ENCODE measurements at places on chromosomes 4 and X.

GRCh38 chrX:16771483-16772398, 14.5 kb upstream of the TXLNG start:
- DNase-seq: no peak

DNA sequence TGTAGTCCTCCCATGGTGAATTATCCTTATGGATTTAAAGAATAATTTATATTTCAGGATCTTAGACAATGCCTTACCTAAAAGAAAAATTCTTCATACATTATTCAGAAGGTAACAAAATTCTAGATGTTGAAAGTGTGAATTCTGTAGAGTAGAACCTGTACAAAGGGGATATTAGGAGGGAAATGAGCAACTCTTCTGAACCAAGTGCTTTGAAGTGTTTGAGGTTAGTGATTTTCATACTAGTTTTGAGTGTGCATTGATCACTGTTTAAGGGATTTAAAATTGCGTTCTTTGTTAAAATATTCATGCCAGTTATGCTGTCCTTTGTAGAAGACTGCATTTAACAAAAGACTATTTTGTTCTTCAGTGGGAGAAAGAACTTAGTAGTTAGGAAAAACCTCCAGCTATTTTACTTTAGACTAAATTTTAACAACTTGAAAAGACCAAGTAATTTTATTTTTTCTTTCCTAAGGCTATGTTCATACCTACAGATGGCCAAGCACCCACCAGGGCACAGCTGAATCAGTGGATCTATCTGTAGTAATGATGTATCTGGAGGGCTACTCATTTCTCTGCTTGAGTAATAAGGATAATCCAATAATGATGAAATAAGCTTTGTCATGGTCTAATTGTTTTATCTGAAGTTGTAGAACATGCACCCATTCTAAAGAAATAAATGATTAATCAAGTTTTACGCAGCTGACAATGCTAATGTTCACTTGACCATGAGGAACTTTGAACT, 134.3 kb upstream of the RPS6KA6 start:
- DNase-seq: no peak

GRCh38 chrX:56066016-56066415, 166.1 kb upstream of the KLF8 start:
- DNase-seq: no peak

DNA sequence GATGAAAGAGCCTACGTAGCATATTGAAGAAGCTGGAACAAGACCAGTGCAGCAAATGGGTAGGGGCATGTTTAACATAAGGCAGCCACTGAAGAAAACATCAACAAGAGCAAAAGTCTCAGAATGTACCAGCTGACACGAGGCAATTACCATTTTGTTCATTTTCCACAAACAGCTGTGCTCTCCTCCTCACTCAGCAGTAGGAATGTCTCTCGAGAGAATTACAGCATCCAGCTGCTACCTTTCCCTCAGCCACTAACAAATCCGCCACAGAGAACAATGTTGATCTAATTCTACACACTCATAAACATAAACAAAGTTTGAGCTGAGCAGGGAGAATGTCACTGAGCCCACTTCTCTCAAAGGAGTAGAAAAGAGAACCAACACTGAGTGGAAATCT, 68.0 kb downstream of the OPHN1 start:
- no peak for DNase-seq

- DNase-seq: no peak
These were observed 16.7 kb downstream of the PAGE4 start for GRCh38 chrX:49845701-49846403.

- no peak for DNase-seq
These were observed 80.2 kb downstream of the DIAPH2 start for GRCh38 chrX:96764864-96765263.

- no peak for DNase-seq
These were observed 370.2 kb upstream of the GRIA3 start for GRCh38 chrX:122813876-122814275.

DNA sequence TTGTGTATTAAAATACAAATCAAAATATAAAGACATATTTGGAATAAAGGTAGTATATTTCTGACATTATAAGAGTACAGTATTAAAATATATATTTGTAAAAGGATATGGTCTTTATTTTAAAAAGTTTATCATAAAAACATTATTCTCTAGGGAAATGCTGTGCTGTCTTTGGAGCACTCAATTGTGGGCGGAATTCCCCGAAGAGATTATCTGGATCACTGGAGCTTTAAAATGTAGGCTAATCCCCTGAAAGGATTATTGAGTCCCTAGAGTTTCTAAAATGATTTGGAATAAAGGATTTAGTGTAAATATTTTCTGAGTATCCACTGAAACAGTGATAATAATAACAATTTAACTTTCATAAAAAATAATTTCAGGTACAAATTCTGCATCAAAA, 1239.4 kb downstream of the TECRL start:
- DNase-seq: no peak

DNA sequence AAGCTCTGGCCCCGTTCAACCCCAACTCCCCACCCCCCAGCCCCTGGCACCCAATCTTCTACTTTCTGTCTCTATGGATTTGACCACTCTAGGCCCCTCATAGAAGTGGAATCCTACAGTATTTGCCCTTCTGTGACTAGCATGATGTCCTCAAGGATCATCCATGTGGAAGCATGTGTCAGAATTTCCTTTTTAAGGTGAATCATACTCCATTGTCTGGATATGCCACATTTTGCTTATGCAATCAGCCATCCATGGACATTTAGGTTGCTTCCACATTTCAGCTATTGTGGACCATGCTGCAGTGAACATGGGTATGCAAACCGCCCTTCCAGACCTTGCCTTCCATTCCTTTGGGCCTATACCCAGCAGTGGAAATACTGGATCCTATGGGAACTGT, 15.5 kb downstream of the CCNQ start:
- no peak for DNase-seq

DNA sequence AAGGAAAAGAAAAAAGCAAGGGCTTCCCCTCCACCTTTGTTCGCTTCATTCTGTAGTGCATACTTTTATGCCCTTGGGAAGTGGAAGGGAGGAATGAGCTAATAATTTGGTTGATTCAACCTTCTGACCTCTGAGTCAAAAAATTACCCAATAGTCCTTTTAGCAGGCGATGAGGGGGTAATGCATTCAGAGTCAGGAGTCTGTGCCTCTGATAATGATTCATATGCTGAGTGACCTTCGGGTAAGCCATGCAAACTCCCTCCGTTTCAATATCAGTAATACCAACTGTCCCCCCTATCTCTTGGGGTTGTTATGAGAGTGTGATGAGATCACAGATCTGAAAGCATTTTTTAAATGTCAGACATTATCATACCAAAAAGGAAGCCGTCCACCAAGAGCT, 41.6 kb upstream of the ACSL4 start:
- no peak for DNase-seq

- DNase-seq: no peak
These were observed 362.2 kb upstream of the SPANXN4 start for GRCh38 chrX:142663330-142664095.

DNA sequence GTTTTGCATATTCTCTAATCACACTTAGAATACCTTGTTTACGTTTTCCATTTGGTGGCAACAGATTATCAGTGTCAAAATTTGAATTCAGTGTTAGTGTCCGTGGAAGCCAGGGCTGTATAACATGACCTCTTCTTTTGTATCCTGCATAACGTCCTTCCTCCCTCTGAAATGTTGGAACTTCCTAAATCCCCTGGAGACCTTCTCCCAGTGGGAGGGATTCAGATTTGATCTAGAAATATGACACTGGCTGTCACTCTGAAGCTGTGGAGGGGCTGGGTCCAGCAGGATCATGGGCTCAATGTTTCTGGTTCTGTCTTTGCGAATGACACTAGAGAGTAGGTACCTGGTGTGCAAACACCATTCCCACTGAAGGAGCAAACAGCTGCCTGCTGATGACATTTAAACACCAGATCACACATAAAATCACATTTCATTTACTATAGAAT, 850 bp upstream of the CXCL3 start:
- DNase-seq: no peak

DNA sequence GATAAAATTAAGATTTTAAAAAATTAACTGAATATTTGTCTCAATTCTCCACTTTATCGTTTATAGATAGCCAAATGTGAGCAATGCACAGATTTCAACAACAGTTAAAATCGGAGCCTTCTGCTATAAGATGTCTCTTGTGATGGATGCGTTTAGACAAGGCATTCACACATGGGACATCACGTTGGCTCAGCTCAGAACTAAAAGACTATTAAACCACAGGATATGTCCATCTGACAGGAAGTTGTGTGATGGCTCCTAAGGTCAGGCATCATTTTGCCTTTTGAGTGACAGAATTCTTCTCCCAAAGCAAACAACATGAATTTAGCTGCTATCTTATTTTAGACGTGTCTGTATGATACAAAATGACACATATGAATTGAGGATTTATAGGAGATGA, 17.3 kb upstream of the VCX3B start:
- no peak for DNase-seq

GRCh38 chr4:19689511-19689910, 562.2 kb upstream of the SLIT2 start:
- DNase-seq: no peak

DNA sequence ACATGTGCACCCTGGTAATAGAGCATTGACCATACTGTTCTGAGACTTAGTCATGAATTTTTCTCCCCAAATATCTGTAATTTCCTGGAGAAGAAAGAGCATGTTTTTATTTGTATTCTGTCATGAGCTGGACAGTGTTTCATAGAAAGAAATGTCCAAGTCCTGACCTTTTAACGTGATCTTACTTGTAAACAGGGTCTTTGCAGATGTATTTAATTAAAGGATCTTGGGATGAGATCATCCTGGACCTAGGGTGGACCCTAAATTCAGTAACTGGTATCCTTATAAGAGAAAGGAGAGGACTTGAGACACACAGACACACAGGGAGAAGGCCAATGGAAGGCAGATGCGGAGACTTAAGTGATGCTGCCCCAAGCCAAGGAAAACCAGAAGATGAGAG, 3.6 kb downstream of the ADGRA3 start:
- DNase-seq: no peak

GRCh38 chr4:80073473-80074008, 512 bp upstream of the ANTXR2 start:
- DNase-seq: no peak

DNA sequence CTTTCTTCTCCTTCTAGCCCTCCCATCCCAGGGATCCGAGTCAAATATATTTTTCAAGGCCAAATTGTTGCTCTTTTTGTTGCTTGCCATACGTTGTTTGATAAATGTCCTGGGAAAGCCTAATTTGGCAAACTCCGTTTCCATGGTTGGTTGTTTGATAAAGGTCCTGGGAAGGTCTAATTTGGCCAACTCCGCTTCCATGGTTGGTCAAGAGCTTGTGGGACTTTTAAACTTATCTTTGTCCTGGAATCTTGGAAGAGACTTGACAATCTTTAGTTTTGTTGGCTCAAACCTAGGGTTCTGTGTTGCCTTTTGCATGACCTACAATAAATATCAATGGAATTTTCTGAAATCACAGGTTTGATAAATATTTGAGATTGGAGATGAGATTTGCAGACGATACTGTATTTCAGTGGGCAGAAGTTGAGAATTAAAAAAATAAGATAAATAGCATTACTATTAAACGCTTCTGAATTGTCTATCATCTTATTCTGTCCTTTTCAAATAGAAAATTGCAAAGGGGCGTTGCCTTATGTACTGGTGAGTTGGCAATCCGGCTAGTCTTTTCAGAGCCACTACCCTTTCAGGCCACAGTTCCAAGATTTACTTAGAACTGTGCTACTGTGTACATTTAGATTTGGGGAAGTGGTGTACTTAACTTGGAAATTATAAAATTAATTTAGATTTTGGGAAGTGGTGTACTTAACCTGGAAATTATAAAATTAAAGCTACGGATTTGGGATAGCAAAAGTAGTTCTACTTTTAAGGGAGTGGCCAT, 804 bp downstream of the OSTC start:
- DNase-seq: no peak

DNA sequence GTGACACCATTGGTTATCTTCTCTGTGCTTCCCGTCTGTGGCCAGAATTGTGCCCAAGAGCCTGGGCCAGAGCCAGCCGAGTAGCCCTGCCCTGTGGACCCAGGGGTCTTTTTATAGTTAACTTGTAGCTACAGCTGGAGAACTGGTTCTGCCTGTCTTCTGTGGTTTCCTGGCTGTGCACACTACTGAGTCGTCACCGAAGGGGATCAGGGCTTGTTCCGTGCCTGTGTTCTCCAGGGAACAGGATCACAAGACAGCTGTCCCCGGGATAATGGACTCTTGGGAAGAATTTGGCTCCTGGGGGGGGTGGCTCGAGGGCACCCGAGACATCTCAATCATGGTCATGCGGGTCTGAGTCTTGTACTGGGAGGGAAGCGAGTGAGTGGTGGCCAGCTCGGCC, 22.1 kb upstream of the OPN1LW start:
- DNase-seq: no peak

- DNase-seq: no peak
These were observed 22.9 kb downstream of the ABLIM2 start for GRCh38 chr4:8135666-8136065.

DNA sequence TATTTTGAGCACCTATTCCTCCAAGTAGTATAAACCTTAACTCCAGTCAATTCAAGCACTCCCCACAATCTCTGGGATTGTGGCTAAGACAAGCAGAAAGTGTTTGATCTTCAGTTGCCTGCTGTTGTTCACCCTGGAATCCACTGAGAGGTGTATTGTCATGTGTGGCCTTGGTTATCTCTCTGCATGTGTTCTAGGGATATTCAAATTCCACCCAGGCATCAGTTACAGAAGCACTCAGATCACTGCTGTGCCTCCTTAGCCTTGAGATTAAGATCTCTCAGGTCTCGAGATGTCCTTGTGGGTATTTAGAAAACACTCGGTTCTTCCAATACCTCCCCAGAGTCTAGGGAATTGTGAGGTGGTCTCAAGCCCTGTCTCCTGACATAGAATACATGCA, 213.3 kb downstream of the SMARCA1 start:
- no peak for DNase-seq

- no peak for DNase-seq
These were observed 23.8 kb upstream of the FMR1NB start for GRCh38 chrX:147957291-147957690.

DNA sequence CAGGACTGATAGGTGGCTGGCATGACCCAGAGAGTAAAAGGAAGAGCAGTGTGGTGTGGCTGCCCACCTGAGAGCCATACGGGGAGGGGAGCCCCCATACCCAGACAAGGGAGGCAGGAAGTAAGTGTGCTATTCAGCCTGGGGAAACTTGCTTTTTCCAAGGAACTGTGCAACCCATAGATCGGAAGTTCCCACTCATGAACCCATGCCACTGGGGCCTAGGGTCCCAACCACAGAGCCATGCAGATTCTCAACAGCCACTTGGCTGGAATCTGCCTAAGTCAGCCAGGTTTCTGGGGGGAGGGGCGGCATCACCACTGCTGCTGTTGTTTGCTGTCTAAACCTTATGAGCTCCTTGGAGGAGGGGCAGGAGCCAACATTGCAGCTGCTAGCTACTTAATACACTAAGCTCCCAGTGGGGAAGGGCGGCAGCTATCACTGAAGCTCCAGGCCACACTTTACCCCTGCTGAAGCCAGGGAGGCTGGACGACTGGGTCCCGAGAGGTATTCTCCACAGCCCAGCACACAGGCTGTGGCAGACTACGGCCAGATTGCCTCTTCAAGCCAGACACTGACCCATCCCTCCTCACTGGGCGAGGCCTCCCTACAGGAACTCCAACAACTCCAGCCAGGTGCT, 410.4 kb downstream of the INPP4B start:
- no peak for DNase-seq

Data from esophagus squamous epithelium (tissue), 5 donors.